ENCODE measurements at places on chromosomes 5 and 9. TPM values are rescaled to one million over a fixed set of nuclear protein-coding genes. Genes with fewer than 3 reads are reported as not detected.

The WASHC1 gene
- 24.0 TPM for total RNA-seq

The FIBCD1 gene
- 0.25 TPM for total RNA-seq

The RPP25L gene
- 21.9 TPM for total RNA-seq

The EIF4E1B gene
- total RNA-seq: not detected

The LECT2 gene
- total RNA-seq: not detected

The CKMT2 gene
- 3.7 TPM for total RNA-seq

The SHB gene
- total RNA-seq: 39.8 TPM

The OTP gene
- not detected for total RNA-seq

The LCN1 gene
- not detected for total RNA-seq

The DNLZ gene
- 22.1 TPM for total RNA-seq

The SFXN1 gene
- 35.4 TPM for total RNA-seq

The CSF1R gene
- total RNA-seq: 55.8 TPM

The OR1L4 gene
- total RNA-seq: not detected

The MZB1 gene
- total RNA-seq: 49.6 TPM

The ACOT12 gene
- total RNA-seq: not detected

The NUDT12 gene
- total RNA-seq: 14.0 TPM

The SHISAL2B gene
- not detected for total RNA-seq

The FOXD4L4 gene
- total RNA-seq: 0.31 TPM

The RASGEF1C gene
- 0.16 TPM for total RNA-seq

The UBE2B gene
- total RNA-seq: 74.3 TPM

The GPR151 gene
- not detected for total RNA-seq

The GABRA1 gene
- not detected for total RNA-seq

The SARDH gene
- total RNA-seq: 4.6 TPM

The ANKRD34B gene
- 1.5 TPM for total RNA-seq

The CDH12 gene
- not detected for total RNA-seq

The TSSK1B gene
- 0.13 TPM for total RNA-seq

The NUTM2F gene
- not detected for total RNA-seq

The INSL6 gene
- 0.47 TPM for total RNA-seq

The PCDHA6 gene
- 3.6 TPM for total RNA-seq

The OR13C2 gene
- total RNA-seq: not detected

The TXNDC8 gene
- total RNA-seq: not detected

The FCN2 gene
- 3.6 TPM for total RNA-seq

The IFNB1 gene
- not detected for total RNA-seq

The ADAMTS16 gene
- 7.5 TPM for total RNA-seq

The TPM2 gene
- 218 TPM for total RNA-seq

The CDX1 gene
- not detected for total RNA-seq

The TMEM167A gene
- 82.0 TPM for total RNA-seq

The FAM163B gene
- total RNA-seq: 0.54 TPM

The BAAT gene
- total RNA-seq: 0.09 TPM

The FOXD4L5 gene
- total RNA-seq: 0.09 TPM

All from kidney (tissue), 22 donors.